ENCODE measurements at places on chromosomes 3 and 15.
A peak's percentile ranks its signal among the peaks of the same experiment; 100 is the strongest.

GRCh38 chr3:98529856-98530459 is 1.8 kb upstream of the GPR15 start:
- DNase-seq, result no peak

DNA sequence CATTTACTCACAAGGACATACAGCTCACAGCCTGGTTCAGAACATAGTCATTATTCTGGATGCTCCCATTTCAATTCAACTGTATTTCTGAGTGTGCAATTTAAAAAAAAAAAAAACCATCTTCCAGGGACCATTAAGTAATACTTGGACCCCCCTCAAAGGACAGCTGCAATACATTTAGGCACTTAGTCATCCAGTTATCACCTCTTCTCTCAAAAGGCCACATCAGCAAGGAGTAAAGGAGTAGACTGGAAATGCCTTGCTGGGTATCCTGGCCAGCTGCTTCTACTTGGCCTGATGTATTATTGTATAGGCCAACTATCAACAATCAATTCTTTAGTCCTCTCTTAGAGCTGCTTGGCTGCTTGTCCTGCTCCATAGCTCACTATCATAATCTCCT is 211.4 kb upstream of the SETMAR start:
- DNase-seq, result no peak

GRCh38 chr3:40827226-40827625 is 302.5 kb downstream of the ZNF621 start:
- no peak for DNase-seq

GRCh38 chr3:171404376-171404967 is 55.7 kb downstream of the TNIK start:
- no peak for DNase-seq

- DNase-seq, result no peak
Measured at GRCh38 chr3:47772788-47773187, 8.9 kb downstream of the SMARCC1 start.

- no peak for DNase-seq
Measured at GRCh38 chr15:67407786-67408185, 113.1 kb upstream of the C15orf61 start.

DNA sequence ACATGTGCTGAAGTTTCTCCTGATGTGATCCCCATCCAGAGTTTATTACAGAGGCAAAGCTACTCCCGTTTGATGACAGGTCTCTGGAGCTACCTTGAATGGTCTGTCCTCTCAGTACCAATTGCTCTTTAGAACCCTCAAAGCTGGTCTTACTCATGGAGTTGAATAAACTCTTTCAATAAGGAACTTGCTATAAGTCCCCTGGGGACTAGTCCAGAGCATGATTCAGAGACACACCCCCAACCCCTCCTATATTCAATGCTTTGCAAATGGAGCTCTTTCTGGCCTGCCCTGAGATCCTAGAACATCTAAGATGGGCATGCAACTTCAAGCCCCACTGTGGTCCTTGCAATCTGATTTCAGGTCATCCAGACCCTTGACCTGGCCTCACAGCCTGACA is 23.9 kb upstream of the TPM1 start:
- no peak for DNase-seq

DNA sequence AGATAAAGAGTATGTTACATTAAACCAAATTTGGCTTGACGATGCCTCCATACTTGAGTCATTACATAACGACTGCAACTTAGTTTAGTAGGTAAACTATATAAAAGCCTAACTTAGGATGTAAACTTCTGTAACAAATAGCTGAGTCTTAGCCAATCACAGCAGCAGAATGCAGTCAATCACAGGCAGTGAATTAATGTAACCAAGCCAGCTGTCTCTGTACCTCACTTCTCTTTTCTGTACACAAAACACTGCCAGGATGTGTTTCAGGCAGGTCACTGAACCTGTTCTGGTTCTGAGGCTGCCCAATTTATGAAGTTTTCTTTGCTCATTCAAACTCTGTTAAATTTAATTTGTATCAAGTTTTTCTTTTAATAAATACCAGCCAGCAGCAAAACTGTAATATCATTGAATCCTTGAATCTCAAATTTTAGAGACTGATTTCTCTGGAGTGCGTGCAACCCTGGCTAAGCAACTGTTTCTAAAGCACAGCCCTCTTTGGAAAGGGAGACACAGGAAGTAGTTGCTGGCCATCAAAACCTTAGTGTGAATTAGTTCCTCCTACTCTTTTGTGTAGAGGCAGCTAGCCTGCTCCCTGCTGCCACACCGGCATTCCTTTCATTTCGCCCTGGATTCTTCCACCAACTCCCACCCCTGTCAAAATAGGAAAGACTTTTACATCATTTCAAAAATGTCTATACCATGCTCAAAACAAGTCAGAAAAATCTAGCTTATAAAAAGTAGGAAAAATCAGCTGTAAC is 15.2 kb downstream of the RFTN1 start:
- no peak for DNase-seq

GRCh38 chr3:10428406-10429091 is 76.8 kb downstream of the ATP2B2 start:
- DNase-seq, result no peak

- no peak for DNase-seq
Measured at GRCh38 chr15:82081914-82082762, 36.3 kb upstream of the MEX3B start.

DNA sequence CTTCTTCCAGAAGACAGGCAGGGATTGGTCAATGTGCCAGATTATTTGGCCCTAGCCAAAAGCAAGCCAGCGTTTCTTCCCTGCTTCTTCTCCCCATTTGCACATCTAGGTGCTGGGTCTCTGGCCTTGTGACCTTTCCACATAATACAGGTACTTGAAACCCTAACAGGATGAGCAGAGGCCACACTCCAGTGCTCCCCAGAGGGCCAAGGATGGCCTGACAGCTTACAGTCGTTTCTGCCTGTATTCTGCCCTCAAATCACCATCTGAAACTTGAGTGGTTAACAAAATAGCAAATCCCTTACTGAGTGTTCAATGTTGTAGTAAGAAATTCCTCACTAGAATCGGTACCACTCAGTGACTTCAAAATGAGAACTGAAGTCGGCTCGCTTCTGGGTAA is 29.1 kb downstream of the MKRN2 start:
- DNase-seq, result no peak

- DNase-seq, result no peak
Measured at GRCh38 chr15:100141311-100142001, 200.3 kb downstream of the ADAMTS17 start.

DNA sequence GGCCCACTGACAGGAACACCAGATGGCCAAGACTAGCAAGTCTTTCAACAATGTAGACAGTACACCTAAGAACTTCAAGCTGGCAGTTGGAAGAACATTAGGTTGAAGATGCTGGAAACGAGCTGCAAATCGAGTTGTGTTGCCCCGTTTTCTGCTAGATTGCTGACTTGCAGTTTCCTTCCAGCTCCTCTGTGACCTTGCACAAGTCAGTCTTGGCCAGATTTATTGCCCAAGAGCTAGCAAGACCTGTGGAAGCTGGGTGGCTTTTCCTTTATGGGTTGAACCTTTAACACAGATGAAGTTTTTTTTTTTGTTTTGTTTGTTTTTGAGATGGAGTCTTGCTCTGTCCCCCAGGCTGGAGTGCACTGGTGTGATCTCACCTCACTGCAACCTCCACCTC is 2.9 kb upstream of the RBM6 start:
- no peak for DNase-seq

GRCh38 chr3:197718891-197719290 is 17.8 kb downstream of the RUBCN start:
- no peak for DNase-seq

DNA sequence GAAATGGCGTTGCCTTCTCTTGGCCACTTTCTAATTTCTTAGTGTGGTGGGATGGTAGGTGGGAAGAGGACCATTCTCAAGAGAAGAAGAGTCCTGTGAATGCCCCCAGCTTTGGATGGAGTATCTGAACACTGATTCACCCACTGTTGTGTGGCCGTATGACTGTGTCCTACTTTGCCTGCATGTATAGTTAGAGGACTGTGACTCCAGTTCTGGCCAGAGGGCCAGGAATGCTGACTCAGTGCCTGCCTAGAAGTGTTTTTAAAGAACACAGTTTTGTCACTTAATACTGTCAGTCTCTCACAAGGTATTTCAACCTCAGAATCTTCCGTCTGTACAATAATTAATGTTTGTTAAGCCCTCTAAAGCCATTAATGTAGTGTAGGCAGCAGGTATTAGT is 2.1 kb downstream of the SEC61A1 start:
- DNase-seq, result no peak

- DNase-seq, result no peak
Measured at GRCh38 chr3:46852839-46853355, 10.3 kb downstream of the MYL3 start.

DNA sequence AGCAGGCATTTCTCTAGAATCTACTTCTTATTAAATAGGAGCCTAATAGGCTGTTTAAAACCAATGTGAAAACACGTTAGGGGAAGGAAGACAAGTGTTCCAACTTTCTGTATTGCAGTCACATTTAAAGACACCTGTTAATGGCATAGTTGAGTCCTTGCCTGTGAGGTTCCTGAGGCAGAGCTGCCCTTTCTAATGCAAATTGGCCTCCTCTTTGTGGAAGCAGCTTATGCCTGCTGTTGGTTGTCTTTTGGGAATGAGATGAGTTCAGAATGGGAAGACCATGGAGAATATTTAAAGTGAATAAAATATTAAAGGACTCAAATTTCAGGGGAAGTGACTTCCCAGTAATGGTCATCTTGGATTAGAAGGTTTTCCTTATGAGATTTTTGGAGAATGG is 51.2 kb downstream of the NEK11 start:
- no peak for DNase-seq

DNA sequence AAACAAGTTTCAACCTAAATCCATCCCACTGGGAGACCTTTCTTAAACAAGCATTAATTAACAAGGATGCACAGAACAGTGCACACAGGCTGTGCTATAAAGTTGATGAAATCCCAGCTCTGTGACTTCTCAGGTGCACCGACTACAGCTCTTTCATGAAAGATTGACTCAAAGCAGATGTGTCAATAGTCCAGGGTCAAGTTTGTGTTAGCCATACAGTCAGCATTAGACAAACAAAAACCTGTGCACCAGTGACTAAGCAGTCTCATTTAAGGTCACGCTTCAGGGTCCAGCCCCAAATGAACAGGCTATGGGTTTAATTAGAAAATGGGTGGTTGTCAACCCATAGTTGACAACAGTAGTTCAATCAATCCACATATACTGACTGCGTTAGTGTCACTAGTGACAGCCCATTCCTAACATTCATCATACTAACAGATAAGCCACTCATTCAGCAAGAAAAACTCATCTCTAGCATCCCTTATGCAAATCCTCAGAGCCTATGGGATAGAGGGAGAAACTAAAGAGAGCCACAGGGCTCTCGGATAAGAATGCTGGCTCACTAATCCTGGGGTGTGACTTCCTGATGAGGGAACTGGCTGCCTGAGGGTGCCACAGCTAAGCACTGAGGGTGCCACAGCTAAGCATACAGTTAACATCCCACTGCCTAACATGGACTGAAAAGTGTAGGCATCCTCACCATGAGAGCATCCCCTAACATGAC is 84.1 kb downstream of the WNT5A start:
- DNase-seq, result no peak

DNA sequence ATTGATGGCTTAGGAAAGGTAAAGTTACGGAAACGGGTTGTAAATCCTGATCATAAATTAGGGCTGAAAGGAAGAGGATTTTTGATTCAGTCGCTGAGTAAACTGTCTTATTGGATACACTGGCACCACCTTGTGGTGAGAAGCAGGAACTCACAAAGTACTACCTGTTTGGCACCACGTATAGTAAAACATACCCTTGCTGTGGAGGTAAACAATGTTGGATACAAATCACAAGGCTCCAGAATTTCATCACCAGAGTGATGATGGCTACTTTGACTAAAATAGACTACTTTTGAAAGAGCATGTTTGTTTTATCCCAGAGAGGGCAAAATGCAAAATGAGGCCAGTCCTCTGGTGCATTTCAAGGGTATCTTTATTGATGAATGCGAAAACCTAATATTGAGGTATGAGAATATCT is 216.9 kb downstream of the IGSF11 start:
- DNase-seq, result peak; percentile 67

- DNase-seq, result no peak
Measured at GRCh38 chr3:166510382-166510781, 673.2 kb upstream of the BCHE start.

- no peak for DNase-seq
Measured at GRCh38 chr3:4776980-4777581, 202.2 kb upstream of the BHLHE40 start.

DNA sequence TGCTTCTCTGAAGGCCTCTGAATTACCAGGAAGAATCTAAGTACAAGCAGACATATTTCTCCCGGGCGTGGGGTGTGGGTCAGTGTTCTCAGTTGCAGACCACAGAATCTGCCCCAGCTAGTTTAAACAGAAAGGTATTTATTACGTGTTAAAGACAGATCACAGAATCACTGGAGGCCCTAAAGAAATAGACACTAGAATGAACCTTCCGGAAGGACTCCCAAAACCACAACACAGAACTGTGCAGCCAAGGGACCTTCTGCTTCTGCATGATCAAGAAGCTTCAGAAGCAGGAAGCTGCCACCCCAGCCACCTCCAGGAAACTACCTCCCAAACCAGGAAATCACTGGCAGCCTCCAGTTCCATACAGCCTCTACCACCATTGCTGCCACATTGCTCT is 32.7 kb upstream of the ZFAND6 start:
- no peak for DNase-seq

DNA sequence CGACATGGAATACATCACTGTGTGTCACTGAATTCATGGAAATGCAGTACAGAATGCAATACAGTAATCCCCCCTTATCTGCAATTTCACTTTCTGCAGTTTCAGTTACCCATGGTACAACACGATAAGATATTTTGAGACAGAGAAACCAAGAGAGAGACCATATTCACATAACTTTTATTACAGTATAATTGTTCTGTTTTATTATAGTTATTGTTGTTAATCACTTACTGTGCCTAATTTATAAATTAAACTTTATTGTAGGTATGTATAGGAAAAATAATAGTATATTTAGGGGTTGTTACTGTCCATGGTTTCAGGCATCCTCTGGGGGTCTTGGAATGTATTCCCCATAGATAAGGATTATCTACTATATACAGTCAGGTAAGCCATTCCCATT is 61.8 kb downstream of the MBNL1 start:
- no peak for DNase-seq

DNA sequence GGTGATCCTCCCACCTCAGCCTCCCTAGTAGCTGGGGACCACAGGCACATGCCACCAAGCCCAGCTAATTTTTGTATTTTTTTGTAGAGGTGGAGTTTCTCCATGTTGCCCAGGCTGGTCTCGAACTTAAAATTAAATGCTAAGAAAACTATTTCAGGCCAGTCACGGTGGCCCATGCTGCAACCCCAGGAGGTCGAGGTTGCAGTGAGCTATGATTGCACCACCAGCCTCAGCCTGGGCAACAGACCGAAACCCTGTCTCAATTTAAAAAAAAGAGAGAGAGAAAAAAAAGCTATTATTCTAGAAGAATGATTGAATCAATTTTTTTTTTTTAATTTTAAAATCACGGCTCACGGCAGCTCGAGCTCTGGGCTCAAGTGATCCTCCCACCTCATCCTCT is 4.7 kb downstream of the SLC51A start:
- no peak for DNase-seq

- no peak for DNase-seq
Measured at GRCh38 chr15:60797444-60798040, 318.6 kb upstream of the ICE2 start.

GRCh38 chr15:75723171-75723846 is 10.7 kb upstream of the CSPG4 start:
- no peak for DNase-seq

Data from pons (tissue), 1 donor.